Fibroblast of skin of abdomen (primary cell): ENCODE measurements at places on chromosomes 12 and 14.

GRCh38 chr14:57493467-57494181, at the start of gene CCDC198:
Gene CCDC198 (minus strand): TSS chr14:57493857. CDS start chr14:57493715, 142 bp downstream.
- DNase-seq = peak; percentile 44

GRCh38 chr12:4380332-4380731, 820 bp upstream of the FGF23 start:
- no peak for DNase-seq

- DNase-seq = peak; percentile 62
Measured at GRCh38 chr14:64891839-64892375, 12.2 kb upstream of the SPTB start.

- DNase-seq = no peak
Measured at GRCh38 chr12:93365616-93366405, 11.9 kb upstream of the NUDT4 start.

GRCh38 chr12:52200086-52200780, 8.4 kb upstream of the KRT80 start:
- no peak for DNase-seq
